ENCODE measurements at places on chromosomes 3 and 15.

DNA sequence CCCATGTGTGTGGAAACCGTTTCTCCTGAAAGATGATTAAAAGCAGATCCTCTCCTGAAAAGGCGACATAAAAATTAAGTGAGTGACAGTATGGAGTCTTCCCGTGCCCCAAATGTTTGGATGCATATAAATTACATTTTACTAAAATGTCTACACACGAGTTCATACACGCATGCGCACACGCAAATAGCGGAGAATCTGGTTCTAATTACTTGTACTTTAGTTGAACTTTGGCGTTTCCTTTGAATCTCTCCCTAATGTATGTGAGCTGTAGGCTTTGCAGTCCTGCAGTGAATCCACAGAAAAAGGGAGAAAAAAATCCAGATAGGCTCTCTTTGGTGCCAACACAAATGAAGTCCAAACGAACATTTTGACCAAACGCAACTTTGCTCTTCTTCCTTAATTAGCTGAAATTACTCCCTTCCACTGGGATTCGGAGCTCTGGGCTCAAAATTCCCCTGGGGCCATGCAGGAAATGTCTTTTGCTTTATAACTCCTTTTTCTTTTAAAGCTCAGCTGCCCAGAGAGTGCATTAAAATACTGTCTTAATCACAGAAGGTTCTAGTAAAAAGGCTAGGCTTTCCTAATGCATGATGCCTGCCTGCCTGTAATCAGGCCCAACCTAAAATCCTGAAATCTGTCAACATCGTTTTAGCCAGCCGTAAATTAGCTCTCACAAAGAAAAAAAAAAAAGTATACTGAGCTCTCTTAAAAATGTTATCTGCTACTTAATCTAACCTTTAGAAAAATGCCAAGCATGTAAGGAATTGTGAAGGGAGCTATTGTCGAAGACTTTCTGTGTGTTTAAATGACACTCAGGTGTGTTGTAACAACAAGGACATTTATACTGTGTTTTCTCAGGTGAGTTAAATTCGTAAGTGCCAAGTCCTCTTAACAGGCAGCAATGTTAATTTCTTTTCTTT is 26.2 kb downstream of the RARB start:
- DNase-seq, result no peak

- DNase-seq, result no peak
These were observed 21.0 kb downstream of the SLCO2A1 start for GRCh38 chr3:134008630-134009156.

- no peak for DNase-seq
These were observed 134.0 kb upstream of the THRB start for GRCh38 chr3:24628523-24629258.

GRCh38 chr3:9750556-9751411 is 1.0 kb downstream of the OGG1 start:
- DNase-seq, result no peak

DNA sequence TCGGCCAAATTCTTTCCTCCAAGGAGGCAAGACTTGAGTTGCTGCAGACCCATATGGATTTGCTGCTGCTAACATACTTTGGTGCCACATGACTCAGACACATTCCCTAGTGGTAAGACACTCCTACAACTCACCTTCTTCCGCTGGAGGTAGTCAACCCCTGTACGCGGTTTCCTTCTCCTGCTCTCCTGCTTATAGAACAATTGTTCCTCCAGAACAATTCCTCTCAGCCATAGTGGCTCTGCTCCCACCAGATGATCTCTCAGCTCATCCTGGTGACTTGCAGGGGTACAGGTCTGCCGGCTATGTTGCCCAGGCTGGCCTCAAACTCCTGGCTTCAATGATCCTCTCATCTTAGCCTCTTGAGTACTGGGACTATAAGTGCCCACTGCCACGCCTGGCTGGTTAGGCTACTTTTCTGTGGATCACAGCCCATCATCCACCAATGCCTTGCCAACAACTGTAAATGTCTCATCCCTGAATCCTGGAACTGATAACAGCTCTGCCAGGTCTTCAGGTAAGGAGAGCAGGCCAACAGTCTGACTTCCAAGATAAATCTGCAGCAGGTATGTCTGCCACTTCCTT is 2.4 kb upstream of the CXCR6 start:
- DNase-seq, result no peak

DNA sequence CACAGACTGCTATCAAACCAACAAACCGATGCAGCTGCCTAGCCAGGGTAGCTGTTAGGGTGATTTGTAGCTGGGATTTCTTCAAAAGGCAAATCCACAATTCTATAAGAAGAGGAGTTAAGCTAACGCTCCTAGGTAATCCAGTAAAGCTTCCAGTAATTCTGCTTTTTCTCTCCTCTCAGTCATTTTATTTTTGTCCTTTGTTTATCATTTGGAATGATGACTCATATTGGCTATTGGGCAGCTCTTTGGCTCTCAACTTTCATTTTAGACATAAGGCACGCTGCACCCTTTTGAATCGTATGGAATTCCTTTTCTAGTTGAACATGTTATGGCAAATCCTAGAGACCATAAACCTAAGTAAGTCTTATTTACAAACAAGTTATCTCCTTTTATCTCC is 53.2 kb upstream of the PPARG start:
- DNase-seq, result no peak

DNA sequence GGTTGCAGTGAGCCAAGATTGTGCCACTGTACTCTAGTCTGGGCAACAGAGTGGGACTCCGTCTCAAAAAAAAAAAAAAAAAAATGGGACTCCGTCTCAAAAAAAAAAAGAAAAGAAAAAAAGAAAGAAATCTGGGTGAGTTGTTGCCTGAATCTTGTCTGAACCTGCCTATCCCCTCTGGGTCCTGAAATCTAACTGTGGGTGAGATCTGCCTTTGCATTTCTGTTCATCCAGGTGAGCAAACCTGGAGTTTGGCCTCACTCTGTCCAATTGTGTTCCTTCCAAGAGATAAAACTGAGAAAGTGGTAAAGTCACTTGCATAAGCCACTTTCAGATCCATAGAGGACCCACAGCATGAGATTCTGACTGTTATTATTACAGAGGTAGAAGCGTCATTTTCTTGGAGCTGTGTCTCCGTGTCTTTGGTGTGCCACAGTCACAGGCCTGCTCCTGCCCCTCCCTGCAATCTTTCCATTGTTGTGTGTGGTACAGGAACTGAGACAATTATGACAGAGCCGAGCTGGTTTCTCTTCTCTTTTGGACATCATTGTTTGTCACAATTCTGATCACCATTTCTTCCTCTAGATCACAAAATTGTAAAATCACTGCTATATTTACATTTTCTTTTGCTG is 235.9 kb downstream of the LPP start:
- peak; percentile 4 for DNase-seq

DNA sequence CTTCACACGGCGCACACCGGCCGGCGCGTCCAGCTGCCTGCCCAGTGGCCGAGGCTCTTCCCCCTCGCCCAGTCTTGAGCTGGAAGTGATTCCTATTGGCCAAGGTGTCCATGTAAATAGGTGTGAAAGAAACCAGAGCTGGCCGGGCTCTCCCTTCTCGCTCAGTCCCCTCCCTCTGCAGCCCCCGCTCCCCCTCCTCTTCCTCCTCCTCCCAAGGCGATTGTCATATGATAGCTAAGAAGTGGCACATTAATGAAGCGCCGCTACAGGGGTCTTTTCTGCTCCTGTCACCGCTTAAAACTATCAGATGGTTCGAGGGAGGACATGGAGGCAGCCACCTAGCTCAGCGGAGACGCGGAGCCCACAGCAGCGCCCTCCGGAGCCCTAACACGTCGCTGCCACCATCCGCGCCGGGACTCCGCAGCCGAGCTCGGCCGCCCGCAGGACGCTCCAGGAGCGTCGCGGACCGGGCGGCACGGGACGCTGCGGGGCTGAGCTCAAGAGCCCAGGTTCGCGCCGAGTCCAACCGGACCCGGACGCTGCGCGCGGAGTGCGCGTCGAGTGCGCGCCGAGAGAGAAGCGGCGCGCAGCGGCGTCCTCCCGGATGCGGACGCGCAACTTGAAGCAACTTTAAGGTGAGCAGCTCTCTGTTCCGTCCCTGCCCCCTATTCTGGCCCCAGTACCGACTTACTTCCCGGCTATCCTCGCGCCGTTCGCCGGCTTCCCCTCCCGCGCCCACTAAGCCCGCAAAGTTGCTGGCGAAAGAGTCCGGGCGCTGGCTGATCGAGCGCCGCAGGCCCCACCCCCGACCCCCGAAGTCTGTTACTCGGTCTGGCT is at the start of gene FOXB1:
Gene FOXB1, plus strand, starts transcription at position 303 of the 837 bp plus-strand sequence. CDS start 653 bp downstream, outside the sequence.
- DNase-seq, result no peak

DNA sequence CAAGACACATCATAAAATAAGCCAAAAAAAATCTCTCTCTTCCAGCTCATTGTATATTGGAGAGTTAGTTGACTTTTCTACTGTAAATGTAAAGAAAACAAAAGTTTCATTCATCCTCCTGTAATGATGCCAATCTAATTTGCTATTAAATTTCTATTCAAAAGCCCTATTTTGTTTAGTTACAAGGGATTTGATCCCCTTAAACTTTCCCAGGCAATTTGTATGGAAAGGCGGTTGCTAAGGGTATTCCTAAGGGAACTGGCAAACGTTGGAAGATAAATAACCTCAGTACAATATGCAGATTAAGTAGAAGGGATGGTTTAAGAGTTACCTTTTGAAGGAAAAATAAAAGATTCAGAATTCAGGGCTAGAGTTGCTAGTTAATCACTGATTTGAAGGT is 352.7 kb downstream of the TIGIT start:
- no peak for DNase-seq

GRCh38 chr3:170465955-170466354 is 47.3 kb downstream of the CLDN11 start:
- no peak for DNase-seq

GRCh38 chr3:154235330-154235729 is 89.0 kb downstream of the DHX36 start:
- DNase-seq, result no peak

DNA sequence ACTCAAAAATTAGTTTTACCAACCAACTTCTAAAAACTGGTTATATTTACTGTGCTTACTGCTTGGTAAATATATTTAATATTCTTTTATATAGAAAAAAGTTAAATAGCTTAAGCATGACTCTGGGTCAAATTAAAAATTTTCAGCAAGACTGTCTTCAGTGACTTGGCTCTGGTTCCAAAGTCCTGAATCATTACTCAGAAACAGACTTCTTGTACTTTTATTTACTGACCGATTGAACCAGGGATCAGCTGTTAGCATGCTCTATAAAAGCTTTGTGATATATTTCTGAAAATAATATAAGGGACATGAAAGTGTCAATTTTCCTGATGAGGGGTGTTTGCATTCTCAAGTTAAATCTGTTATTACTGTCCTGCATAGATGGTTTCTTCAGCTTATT is 164.3 kb downstream of the MCTP2 start:
- DNase-seq, result no peak

GRCh38 chr3:179189759-179190158 is 41.6 kb downstream of the PIK3CA start:
- DNase-seq, result no peak

DNA sequence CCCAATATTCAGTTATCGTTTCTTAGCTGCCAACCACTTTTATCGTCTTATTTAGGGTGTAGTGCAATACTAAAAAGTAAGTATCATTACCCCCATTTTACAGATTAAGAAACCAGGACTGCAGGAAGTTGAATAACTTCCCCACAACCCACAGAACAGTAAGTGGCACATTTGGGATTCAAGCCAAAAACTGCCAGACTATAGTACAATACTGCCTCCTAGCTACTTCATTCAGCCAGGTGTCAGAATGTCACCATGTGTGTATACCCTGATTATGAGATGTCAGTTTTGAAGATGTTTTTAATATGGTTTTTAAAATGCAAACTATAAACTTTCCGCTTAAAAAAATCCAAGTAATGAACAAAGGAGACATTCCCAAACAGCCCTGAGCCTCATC is 74.2 kb upstream of the PROK2 start:
- DNase-seq, result no peak

- DNase-seq, result no peak
These were observed 177.9 kb downstream of the CDIN1 start for GRCh38 chr15:36757189-36757814.

GRCh38 chr3:72036899-72037298 is 252.0 kb upstream of the PROK2 start:
- no peak for DNase-seq

GRCh38 chr3:14007006-14007405 is 117.7 kb downstream of the CHCHD4 start:
- DNase-seq, result no peak

- no peak for DNase-seq
These were observed 89.3 kb downstream of the UBE2E2 start for GRCh38 chr3:23292432-23292831.

GRCh38 chr3:24923570-24923969 is 428.9 kb upstream of the THRB start:
- DNase-seq, result no peak

DNA sequence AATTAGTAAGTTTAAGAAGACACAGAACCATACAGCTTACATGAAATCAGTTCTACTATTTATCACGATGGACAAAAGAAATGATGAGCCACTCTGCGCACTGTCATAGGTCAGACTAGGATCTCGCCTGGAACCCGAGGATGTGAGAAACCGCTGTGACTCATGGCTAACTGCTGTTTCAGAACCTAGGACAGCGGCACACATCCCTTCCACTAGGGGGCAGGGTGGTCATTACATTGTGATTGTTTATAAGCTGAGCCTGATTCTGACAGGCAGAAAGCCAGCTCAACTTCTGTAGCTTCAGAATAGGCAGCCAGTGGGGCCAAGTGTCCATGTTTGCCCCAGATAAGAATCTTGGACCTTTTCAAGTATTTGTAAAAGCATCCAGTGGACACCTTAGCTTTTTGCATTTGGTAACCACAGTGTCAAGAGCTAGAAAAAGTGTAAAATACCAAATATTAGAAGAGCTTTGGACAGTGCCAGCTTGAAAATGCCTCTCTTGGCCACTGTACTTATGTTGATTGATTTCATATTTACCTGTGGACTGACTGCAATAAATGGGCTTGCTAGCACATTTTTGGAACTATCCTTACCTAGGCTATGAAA is 115.8 kb downstream of the KBTBD8 start:
- peak; percentile 1 for DNase-seq

DNA sequence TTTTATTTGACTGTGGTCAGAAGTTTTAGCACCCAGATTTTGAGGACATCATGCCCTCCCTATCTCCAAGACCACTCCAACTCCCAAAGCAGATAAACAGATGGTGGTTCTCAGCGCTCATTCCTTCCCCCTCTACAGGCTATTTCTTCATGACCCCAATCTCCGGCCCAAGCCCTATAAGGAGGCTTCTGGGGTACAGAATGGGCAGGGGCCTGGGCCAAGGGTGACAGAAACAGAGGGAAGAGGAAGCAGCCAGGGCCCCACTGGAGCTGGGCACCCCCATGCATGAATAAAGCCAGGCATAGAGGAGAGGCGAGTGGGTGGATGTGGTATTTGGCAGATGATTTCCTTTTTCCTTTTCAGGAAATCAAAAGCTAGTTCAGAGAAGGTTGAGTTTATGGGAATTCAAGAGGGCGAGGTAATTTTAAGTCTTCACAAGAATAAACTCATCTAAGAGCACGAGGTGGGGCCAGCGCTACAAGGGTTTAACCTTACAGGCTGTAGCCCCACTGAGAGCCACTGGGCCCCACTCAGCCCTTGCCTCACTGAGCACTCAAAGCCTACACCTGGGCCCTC is 104.8 kb upstream of the HERC1 start:
- no peak for DNase-seq

GRCh38 chr3:195253923-195254432 is 17.0 kb downstream of the XXYLT1 start:
- DNase-seq, result no peak

- DNase-seq, result no peak
These were observed 5.3 kb downstream of the TNFSF10 start for GRCh38 chr3:172517859-172518466.

- no peak for DNase-seq
These were observed 219.9 kb upstream of the NECTIN3 start for GRCh38 chr3:110851736-110852135.

GRCh38 chr3:21447476-21448151 is 303.4 kb downstream of the ZNF385D start:
- DNase-seq, result no peak
